H54 (cell line): ENCODE measurements at places on chromosomes 4 and X.

GRCh38 chr4:85681221-85681657 is 206.3 kb downstream of the ARHGAP24 start:
- DNase-seq, result no peak

- DNase-seq, result no peak
These were observed 2.8 kb upstream of the CLCN5 start for GRCh38 chrX:49919617-49920016.

GRCh38 chrX:79117078-79117477 is 27.4 kb upstream of the GPR174 start:
- no peak for DNase-seq

DNA sequence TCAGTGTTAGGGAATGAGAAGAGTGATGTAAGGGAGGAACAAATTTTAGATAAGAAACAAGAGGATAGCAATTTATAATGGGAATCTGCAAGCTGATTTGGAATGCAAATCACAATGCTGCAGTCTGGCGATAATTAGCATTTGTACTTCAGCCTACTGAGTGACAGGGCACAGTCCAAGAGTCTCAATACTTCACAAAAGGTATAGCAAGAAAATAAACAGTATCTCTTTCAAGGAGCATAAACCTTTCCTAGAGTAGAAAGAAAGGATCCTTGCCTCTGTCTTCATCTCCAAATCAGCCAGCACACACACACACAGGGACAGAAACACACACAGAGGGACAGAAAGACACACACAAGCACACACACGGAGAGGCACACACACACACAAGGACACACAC is 1.1 kb upstream of the GPM6A start:
- DNase-seq, result no peak

DNA sequence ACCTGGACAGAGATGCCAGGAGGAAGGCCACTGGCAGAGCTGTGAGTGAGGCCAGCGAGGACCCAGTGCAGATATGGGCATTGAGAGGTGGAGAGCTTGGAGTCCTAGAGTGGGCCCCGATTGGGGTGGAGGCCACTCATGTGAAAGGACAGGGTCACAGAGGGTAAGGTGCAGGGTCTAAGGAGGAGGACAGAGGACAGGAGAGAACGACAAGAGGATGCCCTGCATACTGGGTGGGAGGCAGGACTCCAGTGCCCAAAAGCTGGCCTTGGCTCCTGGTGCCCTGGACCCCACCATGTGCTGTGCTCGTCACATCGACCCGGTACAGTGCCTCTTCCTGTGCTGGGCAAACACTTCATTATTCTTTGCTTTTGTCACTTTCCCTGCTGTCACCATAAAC is 66.7 kb downstream of the NAT8L start:
- no peak for DNase-seq

DNA sequence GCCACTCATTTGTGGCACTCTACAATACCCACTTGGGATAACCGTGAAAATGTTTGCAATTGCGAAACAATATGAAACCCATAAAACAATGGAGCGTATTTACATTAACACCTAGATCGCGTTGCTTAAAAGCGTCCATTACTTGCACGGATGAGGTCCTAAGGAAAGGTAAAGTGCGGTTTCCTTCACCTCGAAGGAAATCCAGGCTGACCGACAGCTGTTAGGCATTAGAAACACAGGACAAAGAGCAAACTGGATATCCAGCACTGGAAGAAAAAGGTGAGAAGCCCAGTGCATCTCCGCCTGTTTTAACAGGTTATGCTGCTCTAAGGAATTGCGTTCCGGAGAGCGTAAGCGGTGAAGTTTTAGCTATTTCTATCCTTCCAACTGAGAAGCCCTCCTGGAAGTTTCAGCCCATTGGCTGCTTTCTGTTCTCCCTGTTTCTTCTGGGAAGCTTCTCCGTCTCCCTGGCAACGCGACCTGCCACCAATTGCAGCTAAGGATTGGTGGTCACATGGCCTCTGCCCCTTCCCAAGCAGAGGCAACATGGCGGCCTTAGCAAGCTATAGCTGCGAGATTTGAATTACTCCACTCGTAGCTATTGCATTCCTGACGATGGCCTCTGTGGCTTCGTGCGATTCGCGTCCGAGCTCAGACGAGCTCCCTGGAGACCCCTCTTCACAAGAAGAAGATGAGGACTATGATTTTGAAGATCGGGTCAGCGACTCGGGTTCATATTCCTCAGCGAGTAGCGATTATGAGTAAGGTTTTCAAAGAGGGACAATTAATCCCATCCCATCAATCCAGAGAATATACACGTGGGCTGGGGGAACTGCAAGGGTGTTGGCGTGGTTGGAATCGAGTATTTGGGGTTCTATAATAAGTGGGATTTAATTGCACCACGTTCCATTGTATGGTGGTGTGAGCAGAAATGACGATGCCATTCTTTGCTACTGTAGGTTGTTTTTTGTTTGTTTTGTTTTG is at the start of gene INTU:
INTU (plus strand) TSS at position 538 of the 984 bp plus-strand sequence; CDS start at position 616, 78 bp downstream.
- DNase-seq, result peak; percentile 53

GRCh38 chr4:83340692-83341343 is 6.2 kb upstream of the HPSE start:
- DNase-seq, result no peak
